ENCODE measurements at places on chromosomes 1 and 21.

- DNase-seq = no peak
Observed at GRCh38 chr1:155219592-155220031, 11.1 kb downstream of the MTX1 start.

DNA sequence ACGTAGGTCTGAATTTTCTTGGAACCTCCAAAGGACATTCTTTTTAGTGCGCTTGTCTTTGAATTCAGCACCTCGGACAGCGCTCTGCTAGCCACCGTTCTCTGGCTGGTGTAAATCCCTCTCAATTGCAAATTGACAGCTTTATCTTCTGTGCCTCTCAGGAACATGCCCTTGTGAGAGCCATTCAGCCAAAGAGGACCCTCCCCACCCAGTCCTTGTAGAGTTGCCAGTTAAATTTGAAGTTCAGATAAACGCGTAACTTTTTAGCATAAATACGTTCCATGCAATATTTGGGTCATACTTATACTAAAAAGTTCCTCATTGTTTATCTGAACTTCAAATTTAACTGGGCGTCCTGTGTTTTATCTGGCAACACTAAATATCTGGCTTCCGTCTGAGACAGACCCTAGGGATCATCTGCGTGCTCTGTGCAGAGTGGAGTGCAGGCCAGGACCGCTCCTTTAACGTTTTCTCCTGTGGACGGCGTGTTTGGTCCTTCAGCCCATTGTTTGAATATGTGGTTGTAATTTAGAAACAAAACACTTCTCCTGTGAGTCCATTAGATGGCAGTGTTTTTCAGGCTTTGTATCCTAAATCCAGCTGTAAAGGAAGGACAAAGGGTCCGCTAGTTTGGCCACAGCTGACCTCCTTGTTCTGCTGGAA lies 7.0 kb downstream of the KCNAB2 start:
- DNase-seq = no peak

DNA sequence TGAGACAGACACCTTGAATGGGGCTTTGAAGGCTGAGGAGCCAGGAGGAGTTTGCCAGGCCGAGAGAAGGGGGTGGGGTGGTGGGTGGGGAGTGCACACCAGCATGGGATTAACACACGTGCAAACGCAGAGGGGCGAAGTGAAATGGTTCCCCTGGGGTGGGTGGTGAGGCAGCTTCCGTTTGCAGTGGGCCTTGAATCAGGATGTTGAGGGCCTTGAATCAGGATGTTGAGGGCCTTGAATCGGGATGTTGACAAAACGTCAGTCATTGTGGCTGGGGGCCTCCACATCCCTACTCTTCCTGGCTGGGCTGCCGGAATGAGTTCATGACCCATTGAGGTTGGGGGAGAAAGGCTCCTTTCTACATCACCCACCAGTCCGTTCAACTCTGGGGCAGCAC lies 16.6 kb downstream of the LDLRAP1 start:
- DNase-seq = no peak

DNA sequence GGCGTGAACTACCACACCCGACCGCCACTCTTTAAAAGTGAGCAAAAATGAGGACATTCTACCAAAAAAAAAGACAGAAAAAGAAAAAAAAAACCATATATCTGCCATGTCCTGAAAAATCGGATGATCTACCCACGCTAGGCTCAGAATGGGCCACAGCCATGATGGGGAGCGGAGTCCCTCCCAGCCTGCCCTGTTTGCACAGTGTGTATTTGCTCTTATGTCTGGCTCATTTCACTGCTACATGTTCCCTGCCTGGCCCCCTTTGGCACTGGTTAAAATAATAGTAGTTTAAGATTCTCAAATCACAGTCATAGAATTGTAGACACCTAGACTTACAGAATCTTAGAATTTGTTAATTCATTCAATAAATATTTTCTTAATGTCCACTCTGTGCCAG lies 121.9 kb downstream of the PTPRU start:
- no peak for DNase-seq

DNA sequence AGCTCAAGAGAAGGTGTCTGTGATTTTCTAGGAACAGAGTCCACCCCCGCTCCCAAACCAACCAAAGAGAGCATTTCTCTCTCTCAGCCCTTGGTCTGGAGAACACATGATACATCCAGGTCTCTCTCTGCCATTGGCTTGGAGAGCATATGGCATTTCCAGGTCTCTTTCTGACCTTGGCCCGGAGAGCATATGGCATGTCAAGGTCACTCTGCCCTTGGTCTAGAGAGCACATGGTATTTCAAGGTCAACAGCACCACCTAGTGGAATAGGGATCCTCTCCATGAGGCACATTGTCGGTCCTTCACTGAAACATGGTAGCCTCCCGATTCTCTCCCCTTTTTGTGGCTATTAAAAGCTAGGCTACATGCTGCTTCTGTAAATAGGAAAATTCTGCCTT lies 437.7 kb upstream of the OLFM3 start:
- no peak for DNase-seq

- no peak for DNase-seq
Observed at GRCh38 chr1:65170511-65171142, 22.6 kb downstream of the AK4 start.

DNA sequence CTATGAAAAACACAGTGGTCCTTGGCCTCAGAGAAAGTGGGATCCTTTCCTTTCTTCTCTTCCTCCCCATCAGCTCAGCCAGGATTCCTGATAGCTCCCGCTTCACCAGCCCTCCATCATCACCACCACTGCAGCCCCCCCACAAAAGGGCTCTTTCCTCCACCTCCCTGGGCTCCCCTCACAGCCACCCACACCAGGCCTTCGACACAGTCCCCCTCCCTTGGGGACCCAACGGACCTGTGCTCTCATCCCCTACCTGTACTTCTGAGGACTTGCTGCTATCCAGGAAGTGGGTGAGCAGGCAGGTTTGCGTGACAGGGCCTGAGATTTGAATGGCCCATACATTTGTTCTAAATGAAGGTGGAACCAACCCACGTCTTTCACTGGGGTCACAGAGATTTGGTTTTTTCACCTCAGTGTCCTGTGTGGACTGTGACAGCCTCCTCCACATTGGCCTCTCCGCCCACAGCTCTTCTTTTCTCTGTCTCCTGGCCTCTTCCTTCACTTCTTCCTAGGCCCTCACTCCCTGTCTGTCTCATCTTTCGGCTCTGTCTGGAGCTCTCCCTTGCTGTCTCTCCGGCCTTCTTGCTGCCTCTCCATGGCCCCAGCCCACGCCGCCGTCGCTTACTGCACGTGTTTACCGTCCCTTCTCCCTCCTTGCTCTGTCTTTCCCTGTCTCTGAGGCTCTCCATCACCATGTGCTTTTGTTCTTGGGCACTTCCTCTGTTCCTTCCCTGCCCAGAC lies 238.6 kb downstream of the FOXD2 start:
- DNase-seq = no peak

GRCh38 chr1:177969109-177969508 lies 749 bp downstream of the SEC16B start:
- DNase-seq = no peak

DNA sequence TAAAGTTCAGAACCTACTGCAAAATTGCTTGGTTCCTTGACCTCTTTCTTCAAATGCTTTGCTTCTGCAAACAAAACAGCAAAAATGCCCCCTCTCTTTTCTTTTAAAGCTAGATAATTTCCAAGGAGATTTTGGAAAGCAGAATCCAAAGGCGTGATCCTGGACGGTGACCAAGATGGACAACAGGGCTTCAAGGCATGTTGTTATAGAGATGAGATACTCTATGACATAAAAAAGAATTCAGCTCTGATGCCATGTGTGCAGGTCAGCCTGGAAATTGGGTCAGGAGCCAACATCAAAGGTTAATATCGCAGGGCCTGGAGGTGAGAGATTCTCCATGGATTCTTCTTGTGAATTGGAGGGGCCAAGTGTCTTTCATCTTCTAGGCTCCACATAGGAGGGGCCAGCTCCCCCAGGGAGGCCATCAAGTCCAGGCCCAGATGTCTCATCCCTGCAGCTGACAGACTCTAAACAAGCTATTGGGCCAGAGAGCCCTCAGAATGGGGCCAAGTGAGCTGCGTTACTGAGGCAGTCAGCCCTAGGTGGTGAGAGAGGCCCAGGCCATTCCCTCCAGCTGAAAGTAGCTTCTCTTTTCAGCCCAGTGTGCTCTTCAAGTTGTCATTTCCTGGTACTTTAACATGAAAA lies 45.5 kb downstream of the NMNAT2 start:
- DNase-seq = no peak

GRCh38 chr21:46399129-46399528 lies 59.6 kb upstream of the DIP2A start:
- no peak for DNase-seq

Data from non-pigmented ciliary epithelial cell (primary cell).